Stimulated activated CD4-positive, alpha-beta T cell treated with anti-CD3 and anti-CD28 coated beads, Interleukin-15, amount 100 ng/mL, for 1 hour (primary cell): ENCODE measurements at places on chromosomes 5 and 9.

DNA sequence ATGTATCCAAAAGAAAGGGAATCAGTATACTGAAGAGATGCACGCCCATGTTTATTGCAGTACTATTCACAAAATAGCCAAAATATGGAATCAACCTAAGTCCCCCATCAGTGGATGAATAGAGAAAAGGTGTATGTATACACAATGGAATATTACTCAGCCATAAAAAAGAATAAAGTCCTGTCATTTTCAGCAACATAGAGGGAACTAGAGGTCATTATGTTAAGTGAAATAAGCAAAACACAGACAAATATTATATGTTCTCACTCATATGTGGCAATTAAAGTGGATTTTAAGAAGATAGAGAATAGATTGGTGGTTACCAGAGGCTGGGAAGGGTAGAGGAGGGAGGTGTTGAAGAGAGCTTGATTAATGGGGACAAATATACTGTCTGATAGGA lies 88.6 kb downstream of the NIPBL start:
- DNase-seq = no peak

DNA sequence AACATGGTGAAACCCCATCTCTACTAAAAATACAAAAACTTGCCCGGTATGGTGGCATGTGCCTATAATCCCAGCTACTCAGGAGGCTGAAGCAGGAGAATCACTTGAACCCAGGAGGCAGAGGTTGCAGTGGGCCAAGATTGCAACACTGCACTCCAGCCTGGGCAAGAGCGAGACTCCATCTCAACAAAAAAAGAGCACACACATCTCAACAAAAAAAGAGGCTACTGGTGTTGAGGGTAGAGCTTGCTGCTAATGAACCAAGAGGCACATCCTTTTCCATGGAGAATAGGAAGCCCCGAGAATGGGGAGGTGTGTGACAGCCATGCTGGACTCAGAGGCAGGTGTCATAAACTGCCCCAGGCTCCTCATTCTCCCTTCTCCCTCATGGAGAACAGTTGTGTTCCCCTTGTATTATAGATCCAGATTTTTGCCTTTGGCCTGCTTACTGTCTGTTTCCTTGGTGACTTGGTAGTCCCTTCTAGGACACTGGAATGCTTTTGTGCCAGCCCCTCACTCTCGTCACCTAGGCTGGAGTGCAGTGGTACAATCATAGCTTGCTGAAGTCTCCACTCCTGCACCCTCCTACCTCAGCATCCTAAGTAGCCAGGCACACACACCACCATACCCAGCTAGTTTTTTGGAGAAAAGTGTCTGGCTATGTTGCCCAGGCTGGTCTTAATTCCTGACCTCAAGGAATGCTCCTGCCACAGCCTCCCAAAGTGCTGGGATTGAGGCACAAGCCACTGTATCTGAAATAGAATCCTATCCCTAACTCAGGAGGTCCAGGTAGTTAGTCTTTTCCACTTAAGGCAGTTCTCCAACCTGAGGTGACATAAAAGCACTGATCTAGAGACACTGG lies 5.1 kb downstream of the RPL12 start:
- DNase-seq = no peak

- no peak for DNase-seq
Measured at GRCh38 chr9:4510546-4511322, 20.5 kb downstream of the SLC1A1 start.

DNA sequence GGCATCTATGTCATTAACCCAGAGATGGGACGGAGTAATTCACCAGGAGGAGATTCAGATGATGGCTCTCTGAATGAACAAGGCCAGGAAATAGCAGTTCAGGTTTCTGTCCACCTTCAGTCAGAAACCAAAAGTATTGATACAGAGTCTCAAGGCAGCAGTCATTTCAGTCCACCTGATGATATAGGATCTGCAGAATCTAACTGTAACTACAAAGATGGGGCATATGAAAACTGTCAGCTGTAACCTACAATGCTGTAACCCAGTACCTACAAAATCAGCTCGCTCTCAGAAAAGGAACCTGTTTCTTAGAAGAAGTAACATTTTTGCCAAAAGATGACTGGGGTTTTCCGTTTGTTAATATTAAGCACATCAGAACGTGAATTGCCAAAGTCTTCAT lies 14.7 kb downstream of the MFAP3 start:
- no peak for DNase-seq

- no peak for DNase-seq
Measured at GRCh38 chr5:142057697-142058056, 44.9 kb upstream of the GNPDA1 start.

DNA sequence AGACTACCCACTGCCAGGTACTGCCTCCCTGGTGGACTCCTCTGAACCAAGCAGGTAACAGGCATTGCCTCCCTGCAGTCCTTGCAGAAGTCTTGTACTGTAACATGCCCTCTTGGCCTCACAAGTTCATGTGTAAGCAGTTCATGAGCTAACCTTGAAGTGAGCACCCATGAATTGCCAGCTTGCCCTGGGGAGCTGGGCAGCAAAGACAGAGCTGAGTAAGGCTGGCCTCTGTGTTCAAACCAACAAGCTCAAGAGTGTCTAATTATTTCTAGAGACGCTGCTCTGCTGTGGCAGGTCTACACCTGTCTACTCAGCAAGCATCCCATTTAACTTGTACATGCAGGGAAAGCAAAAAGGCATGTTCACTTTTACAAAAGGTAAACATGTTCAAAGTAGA lies 113.5 kb downstream of the FEM1C start:
- no peak for DNase-seq
